ENCODE measurements at places on chromosomes 2 and 18.

DNA sequence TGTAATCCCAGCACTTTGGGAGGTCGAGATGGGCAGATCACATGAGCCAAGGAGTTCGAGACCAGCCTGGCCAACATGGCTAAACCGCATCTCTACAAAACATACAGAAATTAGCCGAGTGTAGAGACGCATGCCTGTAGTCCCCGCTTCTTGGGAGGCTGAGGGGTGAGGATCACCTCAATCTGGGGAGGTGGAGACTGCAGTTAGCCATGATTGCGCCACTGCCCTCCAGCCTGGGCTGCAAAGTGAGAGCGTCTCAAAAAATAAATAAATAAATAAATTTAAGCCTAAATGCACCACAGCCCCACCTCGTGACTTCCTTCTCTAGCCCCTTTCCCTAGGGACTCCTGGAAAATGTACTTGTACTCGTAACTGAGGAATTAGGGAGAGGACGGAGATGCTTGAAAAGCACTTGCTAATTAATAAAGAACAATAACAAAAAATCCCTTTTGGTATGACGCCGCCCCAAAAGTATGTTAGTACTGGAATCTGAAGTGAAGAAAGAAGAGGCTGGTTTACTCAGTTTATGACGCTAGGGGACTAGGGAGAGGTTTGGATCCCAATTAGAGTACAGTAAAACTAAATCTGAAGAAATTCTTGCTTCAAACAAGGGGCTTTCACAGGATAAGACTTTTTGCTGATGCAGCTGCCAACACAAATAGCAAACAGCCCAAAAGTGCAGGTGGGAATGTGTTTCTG lies 887 bp upstream of the ZNF396 start:
- DNase-seq = no peak

- DNase-seq = no peak
Observed at GRCh38 chr2:238162251-238162845, 3.6 kb downstream of the ERFE start.

GRCh38 chr2:132813422-132813821 lies 143.4 kb upstream of the LYPD1 start:
- DNase-seq = no peak

- no peak for DNase-seq
Observed at GRCh38 chr2:1741851-1742250, 2.5 kb downstream of the PXDN start.

DNA sequence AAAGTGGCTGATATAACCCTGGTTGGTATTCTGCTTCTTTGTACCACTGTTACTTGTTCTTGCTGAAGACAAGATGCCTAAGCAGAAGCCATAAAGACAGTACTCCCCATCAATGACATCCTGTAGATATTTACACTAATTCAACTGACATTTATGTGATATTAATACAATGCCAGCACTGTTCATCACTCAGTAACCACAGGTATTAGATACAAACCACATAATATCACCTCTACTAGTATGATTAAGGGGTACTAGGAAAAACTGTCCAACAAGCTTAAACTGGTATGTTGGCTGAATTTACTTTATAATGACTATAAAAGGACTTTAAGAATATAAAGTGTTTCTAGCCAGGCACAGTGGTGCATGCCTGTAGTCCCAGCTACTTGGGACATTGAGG lies 65.8 kb downstream of the RTN4 start:
- DNase-seq = no peak

GRCh38 chr2:169104848-169105247 lies 35.5 kb downstream of the DHRS9 start:
- DNase-seq = no peak

- DNase-seq = no peak
Observed at GRCh38 chr2:54122939-54123338, 7.5 kb downstream of the ACYP2 start.

DNA sequence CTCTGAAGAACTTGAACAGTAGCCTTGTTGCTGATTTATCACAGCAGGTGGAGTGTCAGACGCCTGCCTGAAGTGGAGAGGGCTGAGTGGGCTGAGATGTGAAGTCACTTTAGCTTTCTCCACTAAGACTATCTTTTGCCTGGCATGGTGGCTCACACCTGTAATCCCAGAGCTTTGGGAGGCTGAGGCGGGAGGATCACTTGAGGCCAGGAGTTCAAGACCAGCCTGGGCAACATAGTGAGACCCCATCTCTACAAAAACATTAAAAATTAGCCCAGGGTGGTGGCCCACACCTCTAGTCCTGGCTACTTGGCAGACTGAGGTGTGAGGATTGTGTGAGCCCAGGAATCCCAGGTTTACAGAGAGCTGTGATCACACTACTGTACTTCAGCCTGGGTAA lies 60.6 kb upstream of the TTC39C start:
- no peak for DNase-seq

DNA sequence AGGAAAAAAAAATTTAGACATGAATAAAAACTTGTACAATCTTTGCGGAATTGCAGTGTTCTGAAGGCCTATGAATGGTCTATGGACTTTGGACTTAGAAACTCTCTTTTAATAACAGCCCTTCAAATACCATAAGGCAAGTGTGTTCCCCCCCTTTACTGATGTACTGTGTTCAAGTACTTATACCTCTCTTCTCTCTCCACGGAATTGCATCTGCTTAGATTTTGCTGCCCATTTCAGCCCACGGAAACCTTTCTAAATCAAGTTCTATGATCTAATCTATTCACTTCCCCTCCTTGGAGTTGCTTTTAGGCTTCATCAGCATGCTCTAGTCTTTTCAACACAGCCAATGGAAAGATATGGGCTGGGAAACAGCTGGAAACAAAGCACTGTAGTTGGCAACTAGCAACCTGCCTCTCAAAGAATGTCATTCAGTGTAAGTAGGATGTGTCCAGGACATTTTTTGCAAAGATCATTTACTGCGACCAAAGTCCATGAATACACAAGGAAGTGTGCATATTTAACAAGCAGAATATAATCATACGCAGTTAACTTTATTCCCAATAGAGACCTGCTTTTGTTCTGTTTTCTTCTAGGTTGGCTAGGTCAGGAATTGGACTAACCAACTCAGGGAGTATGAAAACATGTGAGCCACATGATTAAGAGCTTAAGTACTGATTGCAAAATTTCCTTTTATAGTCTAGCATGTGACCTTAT lies 58.0 kb downstream of the SLC40A1 start:
- no peak for DNase-seq

DNA sequence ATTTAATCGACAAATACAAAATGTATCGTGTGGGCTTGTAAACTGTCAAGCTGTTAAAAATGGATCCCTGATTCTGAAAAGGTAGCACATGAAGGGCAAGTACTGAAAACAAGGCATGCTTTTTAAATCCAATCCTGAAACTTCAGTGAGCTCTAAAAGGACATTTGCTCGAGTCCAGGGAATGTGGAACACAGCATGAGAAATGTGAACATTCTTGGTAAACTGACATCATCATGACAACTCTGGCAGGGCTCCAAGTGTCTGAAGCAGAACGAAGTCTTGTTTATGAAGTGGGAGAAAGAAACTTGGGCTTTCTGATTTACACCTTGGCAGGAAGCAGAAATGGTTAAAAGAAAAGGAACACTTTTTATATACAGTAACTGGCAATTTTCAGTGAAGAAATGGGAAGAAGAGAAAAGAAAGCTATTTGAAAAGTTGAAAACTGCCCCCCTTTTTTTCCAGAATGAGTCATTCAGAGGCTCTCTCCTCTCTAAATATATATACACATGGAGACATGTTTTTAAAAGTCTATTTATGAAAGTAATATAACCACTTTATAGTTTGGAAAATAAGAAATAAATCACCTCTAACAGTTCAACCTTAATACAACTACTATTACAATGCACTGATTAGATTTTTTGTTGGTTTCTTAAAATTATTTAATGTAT lies 120.8 kb downstream of the GAREM1 start:
- DNase-seq = no peak

Data from stimulated activated CD4-positive, alpha-beta T cell treated with anti-CD3 and anti-CD28 coated beads, TNF-alpha, amount 100 ng/mL, for 1 hour (primary cell).